MCF 10A (cell line): ENCODE measurements at places on chromosomes 5 and 9. TPM values are rescaled to one million over a fixed set of nuclear protein-coding genes. Genes with fewer than 3 reads are reported as not detected.

GRCh38 chr5:147170603-147171002 is 64.2 kb upstream of the STK32A start:
- DNase-seq: no peak

DNA sequence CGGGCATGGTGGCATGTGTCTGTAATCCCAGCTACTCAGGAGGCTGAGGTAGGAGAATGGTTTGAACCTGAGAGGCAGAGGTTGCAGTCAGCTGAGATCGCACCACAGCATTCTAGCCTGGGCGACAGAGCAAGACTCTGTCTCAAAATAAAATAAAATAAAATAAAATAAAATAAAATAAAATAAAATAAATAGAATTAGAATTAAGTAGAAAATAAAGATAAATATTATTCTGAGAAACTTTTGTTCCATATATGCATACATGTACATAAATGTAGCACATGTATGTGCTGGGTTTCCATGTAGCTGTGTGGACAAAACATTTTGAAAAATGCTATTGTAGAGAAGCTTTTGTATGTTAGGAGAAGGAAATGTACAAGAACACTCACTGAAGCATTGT is 129.4 kb upstream of the VLDLR start:
- DNase-seq: no peak

DNA sequence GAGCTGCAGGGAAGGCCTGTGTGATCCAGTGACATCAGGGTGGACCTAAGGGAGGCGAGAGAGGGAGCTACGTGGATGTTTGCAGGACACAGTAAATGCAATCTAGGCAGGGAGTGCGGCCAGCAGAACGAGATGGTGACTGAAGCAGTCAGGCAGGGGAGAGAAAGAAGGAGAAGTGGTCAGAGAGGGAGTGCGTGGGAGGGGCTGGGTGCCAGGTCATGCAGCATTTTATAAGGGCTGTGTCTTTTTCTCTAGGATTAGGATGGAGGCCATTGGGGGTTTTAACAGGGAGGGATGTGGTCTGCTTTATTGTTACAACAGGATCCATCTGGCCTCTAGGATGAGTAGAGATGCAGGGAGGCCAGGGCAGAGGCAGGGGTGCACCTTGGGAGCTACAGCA is 80.4 kb downstream of the DCP2 start:
- no peak for DNase-seq

DNA sequence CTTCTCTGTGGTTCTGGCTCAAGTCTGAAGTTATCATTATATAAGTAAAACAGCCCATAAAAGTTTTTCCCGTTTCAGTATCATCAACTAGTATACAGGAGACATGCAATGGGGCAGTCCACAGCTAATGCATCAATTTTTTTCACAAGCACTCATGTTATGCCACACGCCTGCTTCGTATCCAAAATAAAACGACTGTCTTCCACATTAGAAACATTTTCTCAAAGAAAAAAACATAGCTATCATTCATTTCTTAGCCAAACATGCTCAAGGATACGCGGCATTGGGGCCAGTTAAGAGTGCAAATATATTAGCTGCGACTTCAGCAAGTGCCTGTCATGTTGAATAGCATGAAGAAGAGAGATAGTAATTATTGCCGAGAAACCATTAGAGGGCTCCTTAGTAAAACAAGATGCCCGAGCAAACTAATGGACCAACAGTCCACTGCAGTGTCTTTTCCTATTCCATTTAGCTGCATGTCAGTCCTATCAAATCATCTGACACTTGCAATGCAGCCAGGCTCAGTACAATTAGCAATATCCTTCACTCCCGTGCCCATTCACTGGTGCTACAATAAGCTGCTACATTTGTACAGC is 68.5 kb downstream of the BNC2 start:
- DNase-seq: no peak

The ADAMTS12 gene
- total RNA-seq: not detected in 2 replicates

The KCNIP1 gene
- not detected in 2 replicates for total RNA-seq

DNA sequence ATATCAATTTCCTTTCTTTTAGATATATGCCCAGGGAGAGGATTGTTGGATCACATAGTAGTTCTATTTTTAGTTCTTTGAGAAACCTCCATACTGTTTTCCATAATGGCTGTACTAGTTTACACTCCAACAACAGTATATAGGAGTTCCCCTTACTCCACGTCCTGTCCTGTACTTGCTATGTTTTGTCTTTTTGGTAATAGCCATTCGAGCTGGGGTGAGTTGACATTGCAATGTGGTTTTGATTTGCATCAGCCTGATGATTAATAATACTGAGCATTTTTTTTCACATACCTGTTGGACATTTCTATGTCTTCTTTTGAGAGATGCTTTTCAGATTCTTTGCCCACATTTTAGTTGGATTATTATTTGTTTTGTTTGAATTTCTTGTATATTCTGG is 445.9 kb downstream of the NTRK2 start:
- DNase-seq: peak; percentile 15

- DNase-seq: no peak
These were observed 80.8 kb upstream of the RNU6ATAC start for GRCh38 chr9:134245179-134245578.

GRCh38 chr5:54703565-54704255 is 186.2 kb downstream of the SNX18 start:
- DNase-seq: no peak

- no peak for DNase-seq
These were observed 25.1 kb downstream of the BARX1 start for GRCh38 chr9:93930070-93930469.

- no peak for DNase-seq
These were observed 211.7 kb upstream of the MVB12B start for GRCh38 chr9:126114850-126115460.

GRCh38 chr9:95910023-95910707 is 34.7 kb downstream of the ERCC6L2 start:
- peak; percentile 6 for DNase-seq

DNA sequence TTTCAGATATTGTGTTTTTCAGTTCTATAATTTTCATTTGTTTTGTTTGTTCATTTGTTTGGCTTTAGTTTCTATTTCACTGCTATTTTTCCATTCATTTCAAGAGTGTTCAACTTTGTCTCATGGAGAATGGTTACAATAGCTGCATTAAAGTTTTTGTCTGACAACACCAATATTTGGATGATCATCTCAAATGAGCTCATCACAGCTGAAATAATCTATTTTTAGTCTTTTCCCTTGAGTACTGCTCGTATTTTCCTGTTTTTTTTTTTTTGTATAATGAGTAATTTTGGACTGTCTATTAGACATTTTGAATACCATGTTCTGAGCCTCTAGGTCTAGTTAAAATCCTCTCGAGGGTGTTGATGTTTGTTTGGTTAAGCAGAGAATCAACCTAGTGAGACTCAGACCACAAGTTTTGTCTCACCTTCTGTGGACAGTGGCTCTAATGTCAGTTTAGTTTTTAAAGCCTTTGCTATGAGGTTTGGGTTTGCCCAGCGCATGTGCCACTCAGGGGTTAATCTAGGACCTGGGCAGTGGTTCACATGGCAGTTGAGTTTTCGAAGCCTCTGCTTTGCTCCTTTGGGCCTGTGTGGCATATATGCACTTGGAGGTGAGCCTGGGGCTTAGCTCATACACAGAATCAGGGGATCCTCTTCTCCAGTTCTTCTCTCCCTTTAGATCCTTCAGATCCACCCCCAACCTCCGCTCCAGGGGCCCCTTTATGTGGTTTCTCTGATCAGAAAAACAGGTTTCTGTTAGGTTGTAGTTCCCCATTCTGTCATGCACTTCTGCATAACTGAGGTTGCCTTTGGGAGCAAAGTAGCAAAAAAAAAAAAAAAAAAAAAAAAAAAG is 79.8 kb downstream of the ARSB start:
- DNase-seq: no peak
